LHCN-M2 (cell line): ENCODE measurements at places on chromosomes 5 and 9. TPM values are rescaled to one million over a fixed set of nuclear protein-coding genes. Genes with fewer than 3 reads are reported as not detected.

DNA sequence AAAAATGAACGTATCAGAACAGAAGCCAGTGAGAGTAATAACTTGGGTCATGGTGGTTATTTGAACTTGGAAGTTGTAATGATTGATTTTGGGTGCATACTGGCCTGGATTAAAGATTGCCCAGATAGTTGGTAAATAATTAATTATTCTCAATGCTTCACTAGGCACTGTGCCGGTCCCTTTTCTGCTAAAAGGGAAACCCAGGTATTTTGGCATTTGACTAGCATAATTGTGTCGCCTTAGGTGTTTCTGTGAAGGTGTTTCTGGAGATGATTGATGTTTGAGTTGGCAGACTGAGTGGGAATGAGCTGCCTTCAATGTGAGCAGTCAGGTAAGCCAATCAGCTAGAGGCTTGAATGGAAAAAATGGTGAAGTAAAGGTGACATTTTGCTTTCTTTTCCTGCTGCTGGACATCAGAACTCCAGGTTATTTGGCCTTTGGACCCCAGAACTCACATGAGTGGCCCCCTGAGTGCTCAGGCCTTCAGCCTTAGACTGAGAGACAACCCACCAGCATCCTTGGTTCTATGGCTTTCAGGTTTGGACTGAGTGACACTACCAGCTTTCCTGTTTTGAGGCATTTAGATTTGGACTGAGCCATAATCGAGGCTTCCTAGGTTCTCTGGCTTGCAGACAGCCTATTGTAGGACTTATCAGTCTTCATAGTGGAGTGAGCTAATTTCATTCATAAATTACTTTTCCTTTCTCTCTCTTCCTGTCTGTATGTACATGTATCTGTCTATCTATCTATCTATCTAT is 120.7 kb upstream of the PAPPA start:
- no peak for DNase-seq

DNA sequence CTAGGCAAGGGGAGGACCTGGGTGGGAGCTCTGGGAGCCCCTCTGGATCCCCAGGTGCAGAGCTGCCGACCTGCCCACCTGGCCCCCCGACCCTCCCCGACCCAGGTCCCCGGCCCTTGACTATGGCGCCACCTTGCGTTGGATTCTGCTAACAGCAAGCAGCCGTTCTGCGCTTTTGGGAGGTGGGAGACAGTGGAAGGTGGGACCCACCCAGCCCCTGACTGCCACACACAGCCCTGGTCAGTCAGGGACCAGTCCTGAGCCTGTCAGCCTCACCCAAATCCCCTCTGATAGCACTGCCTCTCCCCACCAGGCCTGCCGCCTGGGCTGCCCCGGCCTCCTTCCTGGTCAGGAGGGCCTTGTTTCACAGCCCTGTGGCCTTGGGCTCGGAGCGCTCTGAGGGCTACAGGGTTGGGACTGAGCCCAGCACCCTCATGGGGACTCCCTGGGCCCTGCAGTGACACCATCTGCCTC is 77.9 kb downstream of the HMCN2 start:
- DNase-seq, result no peak

GRCh38 chr5:66596636-66597182 is 516 bp downstream of the MAST4 start:
- no peak for DNase-seq

Gene SEMA6A
- total RNA-seq, result 0.13 TPM in 1 of 2 replicates, not detected in the other

- no peak for DNase-seq
These were observed 453.3 kb downstream of the KDM4C start for GRCh38 chr9:7210854-7211637.

Gene ZNG1A
- total RNA-seq, result 27.6 and 31.8 TPM in 2 replicates

Gene GABRA1
- not detected in 2 replicates for total RNA-seq

GRCh38 chr5:154577416-154577815 is 99.4 kb upstream of the HAND1 start:
- no peak for DNase-seq

Gene PCDHB13
- 3.5 and 5.1 TPM in 2 replicates for total RNA-seq

- no peak for DNase-seq
These were observed 1.9 kb downstream of the FUT7 start for GRCh38 chr9:137030006-137030405.

DNA sequence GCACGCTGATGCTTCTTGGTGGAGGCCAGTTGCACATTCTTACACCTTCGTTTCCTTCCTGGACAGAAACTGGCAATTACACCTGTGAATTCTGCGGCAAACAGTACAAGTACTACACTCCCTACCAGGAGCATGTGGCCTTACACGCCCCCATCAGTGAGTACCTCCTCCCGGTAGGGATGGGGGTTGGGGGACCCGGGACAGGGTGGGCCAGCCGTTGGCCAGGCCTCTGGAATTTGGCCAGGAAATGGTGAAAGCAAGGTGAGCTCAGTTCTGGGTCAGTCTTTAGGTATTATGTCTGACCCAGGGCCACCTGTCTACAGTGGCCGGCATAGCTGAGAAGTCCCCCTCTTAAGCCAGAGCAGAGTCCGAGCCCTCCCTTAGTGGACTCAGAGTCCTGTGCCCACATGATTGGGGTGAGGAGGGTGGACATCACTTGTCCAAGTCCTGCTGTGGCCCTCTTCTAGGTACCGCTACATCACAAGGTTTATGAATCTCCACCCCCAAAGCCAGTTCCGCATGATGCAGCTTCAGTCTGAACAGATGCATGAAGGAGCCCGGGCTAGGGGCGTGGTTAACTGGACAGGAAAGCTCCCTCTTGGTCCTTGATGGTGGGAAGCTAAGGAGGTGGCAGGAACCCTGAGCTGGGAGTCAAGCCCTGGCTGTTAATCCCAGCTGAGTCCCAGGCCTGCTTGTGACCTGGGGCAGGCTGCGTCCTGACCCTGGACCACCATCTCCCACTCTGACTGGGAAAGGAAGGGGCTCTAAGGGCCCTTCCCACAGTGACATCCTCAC is 61.3 kb downstream of the AMBP start:
- DNase-seq, result no peak

DNA sequence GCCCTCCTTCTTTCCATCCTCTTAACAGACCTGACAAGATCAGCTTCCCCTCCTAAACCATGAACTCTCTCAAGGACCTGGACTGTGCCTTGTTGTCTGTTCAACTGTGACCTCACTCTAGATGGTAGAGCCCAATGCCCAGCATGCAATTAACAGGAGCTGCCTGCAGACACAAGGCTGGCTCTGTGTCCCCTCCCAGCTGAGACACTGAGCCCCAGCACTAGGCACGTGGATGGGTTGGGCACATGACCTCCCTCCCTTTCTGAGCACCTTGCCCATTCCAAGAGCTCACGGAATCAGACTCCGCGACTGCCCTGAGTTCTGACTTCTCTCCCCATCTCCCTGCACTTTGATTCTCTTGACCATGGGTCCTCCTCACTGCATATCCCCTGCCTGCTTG is 93.5 kb upstream of the LRRTM2 start:
- no peak for DNase-seq

DNA sequence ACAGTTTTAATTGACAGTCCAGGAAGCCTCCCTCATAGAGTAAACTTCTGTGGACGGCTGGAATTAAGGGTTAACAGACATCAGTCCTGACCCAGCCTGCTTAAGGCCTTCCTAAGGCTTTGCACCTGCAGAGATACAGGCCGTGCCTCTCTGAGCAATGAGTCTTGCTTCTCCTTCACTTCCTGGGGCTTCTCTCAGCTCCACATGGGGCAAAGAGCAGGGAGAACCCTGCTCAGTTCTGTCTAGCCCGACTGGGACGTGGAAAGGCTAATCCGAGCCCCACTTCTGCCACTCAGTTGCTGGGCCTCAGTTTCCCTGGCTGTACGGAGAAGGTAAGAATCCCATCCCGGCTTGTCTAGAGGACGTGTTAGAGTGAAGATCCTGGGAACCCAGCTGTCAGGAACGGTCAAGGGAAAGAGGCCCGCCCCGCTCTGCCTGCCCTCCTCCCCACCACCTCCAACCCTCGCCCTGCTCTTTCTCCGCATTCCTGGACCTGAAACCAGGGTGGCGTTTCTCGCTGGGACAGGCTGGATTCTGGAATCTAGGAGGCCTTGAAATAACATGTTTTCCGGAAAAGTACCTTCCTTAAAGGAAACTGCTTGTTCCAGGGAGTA is 6.5 kb downstream of the SPAAR start:
- no peak for DNase-seq

- peak; percentile 38 for DNase-seq
These were observed 142.8 kb downstream of the PALM2AKAP2 start for GRCh38 chr9:109922617-109923470.

DNA sequence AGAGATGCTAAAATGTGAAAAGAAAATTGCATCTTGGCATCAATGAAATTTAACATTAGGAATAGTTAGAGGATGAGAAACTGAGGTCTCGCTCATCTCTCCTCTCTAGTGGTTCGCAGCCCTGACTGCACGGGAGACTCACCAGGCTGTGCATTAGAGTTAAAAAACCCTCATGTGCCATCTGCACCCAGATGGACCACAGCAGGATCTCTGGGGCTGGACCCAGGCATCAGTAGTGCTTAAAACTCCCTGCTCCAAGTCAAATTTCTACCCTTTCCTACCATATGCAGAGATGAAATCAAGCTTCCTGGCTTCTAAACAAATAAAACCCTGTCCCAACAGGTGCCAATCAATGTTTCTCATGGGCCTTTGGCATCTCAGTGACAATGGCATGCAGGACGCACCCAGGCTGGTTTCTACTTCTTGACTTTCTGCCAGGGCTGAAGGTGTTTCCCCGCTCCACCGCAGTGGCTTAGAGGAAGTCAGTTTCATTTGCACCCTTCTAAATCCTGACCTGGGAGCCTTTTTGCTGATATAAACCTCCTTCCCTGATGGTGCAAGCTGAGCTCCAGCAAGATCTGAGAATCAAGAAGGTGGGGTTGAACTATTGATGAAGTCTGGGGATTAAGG is 132.6 kb downstream of the NSG2 start:
- DNase-seq, result no peak

Gene TMEM8B
- 2.8 and 3.6 TPM in 2 replicates for total RNA-seq

DNA sequence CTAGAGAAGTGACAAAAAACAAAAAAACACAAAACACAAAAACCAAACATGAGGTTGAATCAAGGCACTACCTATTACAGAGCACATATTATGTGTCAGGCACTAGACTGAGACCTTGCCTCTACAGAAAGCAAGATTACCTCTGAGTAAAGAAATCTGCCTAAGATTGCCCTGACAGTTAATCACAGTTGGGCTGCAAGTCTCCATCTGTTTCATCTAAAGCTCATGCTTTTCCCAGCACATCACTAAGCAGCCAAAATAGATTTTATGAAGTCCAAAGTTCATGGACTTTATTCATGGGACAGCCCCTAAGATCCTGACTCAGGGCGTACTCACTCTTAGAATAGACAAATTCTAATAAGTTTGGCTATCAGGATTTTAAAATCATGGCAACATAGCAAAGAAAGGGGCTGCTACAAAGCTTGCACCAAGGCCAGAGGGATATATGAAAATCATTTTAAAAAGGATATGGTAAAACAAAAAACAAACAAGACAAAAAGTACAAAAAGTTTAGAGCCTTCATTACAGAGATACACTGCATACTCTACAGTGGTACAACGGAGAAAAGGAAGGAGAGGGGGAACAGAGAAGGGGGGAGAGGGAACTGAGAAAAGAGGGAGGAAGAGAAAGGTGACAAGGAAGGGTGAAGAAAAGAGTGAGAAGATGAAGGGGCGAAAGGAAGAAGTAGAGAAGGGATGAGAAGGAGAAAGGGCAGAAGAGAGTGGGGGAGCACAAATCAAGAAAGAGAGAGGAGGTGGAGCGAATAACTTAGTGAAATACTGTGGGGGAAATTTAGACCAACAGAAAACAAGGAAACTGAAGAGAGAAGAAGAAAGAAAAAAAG is 58.2 kb downstream of the RICTOR start:
- DNase-seq, result peak; percentile 70

Gene PCDHGA5
- 0.98 and 1.5 TPM in 2 replicates for total RNA-seq

Gene CEP120
- 19.8 and 24.6 TPM in 2 replicates for total RNA-seq

DNA sequence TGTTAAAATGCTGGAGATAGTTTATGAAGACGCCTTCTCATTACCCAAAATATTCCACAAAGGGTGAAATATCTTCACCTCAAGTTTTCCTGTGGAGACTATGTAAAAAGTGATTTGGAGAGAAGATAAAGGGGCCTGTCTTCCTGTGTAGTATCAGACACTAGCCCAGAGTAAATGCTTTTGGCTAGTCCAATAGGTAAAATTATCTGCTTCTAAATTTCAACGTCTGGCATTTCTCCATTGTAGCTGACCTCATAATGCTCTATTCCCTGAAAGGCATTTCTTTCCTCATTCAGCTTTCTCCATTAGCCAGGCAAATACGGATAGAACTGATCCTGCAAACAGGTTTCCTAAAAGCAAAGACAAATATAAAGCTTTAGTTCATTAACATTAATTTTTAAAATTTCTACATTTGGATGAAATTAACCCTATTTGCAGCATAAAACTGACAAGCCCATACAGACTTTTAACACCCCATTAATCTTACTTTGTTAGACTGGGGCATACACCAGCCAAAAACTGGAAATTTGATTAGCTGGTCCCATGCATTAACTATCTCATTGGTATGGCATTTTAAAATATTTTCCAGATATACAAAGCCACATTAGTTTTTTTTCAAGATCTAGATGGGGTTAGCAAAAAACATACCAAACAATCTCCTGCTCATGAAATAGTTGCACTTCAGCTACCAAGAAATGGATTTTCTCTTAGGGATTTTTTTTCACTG is 548.8 kb downstream of the EFNA5 start:
- no peak for DNase-seq

Gene GDNF
- 0.40 and 0.64 TPM in 2 replicates for total RNA-seq

DNA sequence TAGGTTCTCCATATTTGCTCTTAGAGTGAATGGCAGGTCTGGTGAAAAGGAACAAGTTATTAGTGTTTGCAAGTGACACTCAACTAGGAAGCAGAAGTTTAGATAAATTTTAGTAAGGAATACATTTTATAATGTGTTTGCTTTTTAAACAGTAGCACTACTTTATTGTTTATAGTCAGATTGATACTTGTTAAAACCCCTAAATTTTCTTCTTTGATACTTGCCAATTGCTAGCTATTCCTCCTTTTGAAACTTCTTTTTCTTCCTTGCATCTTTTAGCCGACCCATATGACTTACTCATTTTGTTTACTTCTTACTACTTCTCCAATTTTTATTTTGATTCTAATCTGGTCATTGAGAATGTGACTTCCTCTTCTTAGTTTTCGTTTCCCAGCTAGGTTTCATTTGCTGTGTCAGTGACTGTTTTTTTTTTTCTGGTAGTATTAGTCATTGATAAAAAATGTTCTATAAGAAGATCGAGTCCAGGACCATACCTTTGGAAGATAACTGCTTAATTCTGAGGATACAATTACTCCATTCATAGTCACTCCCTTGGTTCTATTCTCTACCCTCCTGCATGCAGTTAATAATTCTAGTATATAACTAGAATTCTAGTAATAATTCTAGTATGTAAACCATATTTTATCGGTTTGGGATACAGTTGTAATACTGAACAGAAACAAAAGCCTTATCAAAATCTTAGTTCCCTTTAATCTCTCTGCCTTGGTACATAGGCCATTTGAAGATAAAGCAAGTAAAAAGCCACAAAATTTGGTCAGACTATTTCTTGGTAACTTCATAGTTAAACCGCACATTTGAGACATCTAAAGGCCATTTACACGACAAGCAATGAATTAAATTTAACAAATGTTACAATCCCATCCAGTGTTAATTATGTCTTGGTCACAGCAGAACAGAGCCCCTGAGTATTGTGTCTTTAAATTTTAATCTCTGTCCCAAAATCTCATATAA is 2.8 kb upstream of the RICTOR start:
- peak; percentile 54 for DNase-seq

- DNase-seq, result no peak
These were observed at the start of gene EPB41L4A for GRCh38 chr5:112419164-112419985. Gene EPB41L4A (minus strand): TSS chr5:112419277. CDS start chr5:112419039, 238 bp downstream.

GRCh38 chr9:130682421-130683121 is 11.0 kb upstream of the EXOSC2 start:
- peak; percentile 72 for DNase-seq
